ENCODE measurements at places on chromosomes 16 and 17.

DNA sequence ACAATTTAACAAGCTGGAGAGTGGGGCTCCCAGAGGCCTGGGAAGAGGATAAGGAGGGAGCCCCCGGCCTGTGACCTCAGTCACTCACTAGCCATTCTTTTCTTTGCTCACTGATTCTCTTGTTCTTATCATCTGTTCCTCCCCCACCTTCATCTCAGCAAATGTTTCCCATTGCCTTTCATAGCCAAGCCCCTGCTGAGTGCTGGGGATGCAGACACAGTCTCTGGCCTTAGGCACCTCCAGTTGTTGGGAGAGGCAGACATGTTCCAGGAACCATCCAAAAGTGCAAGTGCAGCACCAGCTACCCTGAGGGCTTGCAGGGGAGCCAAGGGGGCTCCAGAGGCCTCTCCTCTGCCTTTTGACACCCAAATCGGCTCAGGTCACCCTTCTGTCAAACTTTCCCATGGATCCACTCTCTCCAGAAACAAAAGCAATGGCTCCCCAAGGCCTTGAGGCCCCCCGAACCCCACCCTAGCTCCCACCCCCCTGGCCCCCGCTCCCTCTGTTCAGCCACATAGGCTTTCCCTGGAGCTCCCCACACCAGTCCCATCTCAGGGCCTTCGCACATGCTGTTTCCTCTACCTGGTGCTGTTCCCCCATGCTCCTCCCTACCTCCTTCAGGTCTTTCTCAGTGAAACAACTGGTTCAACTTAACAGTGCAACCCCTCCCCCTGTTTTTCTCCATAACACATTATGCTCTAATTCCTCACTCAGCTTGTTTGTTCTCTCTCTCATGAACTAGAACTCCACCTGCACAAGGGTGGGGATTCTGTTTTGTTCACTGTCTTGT is 14.9 kb upstream of the KCNJ12 start:
- DNase-seq = no peak

DNA sequence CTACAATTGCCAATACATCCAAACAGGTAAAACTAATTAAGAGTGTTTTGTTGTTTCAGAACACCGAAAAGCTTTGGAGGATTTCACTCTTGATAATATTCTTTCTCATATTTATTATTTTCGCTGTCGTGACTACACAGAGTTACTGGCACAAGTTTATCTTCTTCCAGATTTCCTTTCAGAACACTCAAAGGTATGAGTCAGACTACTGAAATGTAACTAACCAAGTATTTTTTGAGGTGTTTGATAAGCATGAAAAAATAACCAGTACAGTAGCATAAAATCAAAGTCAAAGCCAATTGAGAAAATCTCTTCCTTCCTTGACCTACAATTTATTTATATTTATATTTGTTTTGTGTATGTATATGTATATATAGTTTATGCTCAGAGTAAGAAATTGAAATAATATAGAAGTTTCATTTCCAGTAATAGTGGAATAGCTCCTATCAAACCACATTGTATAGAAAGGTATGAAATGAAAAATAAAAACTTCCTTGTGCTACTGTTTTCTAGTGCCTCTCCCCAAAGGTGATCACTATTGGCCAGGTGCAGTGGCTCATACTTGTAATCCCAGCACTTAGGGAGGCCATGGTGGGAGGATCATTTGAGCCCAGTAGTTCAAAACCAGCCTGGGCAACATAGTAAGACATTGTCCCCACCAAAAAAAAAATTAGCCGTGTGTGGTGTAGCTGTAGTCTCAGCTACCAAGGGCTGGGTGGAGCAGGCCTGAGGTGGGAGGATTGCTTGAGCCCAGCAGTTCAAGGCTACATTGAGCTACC is 10.9 kb downstream of the RAD51C start:
- no peak for DNase-seq

DNA sequence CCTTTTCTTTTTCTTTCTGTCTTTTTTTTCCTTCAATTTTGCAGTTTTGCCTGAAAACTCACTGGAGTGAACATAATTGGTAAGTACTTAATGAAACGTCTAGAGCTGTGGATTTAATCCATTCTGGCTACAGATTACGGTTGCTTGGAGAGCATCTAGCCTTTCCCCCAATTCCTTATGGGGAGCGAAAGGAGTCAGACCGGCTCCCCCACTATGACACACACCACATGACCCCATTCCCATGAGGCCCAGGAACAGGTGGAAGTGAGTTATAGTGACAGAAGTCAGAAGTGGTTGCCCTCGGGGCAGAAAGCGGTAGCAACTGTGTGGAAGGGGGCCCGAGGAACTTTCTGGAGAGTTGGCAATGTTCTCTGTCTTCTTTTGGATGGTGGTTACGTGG is 41.2 kb downstream of the EMP2 start:
- no peak for DNase-seq

DNA sequence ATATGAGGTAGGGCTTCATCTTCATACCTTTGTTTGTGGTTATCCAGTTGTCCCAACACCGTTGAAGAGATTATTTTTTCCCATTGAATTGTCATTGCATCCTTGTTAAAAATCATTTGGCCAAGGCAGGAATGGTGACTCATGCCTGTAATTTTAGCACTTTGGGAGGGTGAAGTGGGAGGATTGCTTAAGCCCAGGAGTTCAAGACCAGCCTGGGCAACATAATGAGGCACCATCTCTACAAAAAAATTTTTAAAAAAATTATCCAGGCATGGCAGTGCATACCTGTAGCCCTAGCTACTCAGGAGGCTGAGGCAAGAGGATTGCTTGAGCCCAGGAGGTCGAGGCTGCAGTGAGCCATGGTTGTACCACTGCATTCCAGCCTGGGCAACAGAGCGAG is 223.9 kb downstream of the TANC2 start:
- DNase-seq = no peak

DNA sequence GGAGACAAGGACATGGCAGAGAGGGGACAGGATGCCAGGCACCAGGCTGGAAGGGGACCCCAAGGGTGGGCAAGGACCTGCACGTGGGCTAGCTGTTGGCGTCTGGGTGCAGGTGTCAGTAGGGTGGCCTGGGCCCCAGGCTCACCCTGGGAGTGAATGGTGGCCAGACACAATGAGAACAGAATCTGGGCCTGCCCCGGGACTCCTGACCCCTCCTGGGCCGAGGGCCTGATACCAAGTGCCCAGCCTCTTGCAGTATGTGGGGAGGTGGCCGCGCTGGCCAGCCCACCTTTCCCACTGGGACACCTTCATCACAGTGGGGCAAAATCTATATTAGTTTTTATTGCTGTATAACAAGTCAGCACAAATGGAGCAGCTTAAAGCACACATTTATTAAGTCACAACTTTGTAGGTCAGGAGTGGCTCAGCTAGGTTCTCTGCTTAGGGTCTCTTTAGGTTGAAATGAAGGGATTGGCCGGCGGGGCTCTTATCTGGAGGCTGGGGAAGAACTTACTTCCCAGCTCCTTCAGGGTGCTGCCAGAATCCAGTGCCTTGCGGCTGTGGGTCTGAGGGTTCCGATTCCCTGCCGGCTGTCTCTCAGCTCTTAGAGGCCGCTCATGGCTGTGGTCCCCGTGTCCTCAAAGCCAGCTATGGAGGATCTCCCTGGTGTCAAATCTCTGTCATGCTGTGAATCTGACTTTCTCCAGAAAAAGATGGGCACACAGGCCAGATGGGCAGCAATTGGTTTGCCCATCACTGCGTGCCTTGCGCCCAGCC is 3.6 kb downstream of the PRSS33 start:
- no peak for DNase-seq

DNA sequence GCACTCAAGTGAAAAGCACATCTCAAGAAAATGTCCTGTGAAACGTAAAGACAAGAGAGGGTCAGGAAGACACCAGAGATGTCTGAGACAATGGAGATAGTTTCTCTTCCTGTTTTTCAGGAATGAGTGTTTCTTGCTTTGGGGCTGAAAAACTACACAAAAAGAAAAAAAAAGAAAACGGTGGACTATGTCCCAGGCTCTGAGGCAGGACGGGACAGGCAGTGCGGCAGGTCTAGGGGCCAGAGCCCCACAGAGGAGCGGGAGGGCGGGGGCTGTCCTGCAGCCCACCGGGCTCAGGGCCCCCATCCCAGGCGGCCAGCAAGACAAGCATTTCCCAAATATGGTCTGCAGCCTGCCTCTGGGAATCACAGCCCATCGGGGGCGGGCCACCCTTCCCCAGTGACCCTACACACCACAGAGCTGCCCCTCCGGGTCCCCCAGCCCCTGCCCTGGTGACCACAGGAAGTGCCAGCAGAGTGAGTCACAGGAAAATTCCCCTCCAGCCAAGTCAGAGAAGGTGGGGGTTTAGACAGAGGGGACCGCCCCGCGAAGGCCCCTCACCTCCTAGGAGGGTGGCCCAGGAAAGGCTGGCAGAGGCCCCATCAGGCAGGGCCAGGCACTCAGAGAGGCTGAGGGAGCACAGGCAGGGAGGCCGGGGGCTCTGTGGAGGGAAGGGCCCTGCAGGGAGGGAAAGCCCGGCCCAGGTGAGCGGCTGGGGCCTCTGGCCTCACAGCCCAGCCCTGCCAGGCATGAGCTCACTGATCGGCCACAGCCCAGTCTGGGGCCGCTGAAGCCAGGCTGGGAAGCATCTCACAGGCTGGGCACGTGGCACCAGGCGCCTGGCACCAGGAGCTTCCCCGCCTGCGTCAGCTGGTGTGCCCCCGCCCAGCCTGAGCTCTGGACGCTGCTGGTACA is 6.3 kb downstream of the BCAR1 start:
- no peak for DNase-seq

DNA sequence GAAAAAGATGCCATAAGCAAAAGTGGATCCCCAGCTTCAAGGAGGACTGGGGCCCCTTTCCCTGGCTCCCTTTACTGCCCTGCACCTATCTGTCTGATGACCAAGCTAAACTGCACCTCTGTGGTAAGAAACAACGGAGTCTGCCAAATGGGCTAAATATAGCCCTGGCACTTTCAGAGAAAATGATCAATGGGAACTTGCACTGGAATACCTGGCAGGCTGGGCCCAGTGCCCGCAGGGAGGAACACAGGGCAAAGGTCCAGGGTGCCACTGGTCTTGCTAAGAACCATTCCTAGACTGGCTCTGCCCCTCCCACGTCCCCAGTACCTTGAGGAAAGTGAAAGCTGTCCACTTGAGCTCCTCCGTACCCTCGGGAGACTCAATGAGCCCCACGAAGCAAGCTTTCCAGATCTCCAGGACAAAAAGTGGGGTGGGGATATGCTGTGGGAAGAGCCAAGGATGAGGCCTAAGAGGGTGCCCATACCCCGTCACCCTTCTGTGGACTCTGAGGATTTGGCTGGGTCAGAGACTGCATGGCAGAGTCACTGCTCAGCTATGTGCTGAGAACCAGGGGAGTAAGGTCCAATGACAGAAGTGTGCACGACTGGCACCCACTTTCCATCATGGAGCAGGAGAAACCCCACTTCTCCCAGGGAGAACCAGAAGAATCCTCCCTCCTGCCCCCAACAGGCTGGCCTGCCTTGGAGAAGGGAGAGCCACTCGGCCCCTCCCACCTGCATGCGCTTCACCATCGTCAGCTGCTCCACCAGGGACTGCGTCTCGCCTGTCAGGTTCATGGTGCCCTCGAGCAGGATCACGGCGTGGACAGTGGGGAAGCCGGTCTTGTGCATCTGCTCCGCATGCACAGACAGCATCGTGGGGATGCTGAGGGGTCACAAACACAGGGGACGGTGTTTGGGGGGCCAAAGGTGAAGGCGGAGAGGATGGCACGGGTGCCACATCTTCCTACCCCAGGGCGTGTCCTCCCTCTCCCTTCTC is 17.4 kb downstream of the CSF3 start:
- no peak for DNase-seq

DNA sequence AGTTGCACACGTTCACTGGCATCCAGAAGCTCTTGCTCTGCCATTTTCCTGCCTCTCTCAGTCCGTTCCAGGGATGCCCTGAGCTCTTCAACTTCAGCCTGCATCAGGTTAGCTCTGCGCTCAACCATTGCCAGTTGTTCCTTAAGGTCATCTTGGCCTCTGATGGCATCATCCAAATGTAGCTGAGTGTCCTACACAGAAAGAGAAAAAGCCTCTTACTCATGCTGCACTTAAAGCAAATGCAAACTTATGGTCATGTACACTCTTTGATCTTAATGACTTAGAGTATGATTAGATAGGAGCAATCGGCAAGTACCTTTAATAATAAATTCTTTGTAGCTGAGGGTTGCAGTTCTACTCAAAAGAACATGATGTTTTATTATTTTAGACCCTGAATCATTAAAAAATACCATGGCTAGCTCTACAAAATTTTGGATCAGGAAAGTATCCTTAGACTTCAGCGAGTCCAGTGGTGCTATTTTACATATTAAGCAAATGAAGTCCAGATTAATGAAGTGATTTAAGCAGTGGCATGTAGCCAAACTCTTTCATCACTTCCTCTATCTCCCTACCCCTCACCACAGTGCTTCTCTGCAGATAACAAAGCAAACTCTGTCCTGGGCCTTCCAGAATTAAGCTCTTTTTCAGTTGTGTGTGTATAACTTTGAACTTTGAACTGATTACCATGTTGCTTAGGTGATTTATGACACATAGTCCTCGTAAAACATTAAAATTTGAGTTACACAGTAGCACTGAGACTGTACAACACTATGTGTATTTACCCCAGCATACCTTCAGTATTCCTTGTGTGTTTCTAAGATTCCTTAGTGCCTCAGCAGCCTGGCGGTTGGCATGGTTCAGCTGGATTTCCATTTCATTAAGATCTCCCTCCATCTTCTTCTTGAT is 22.1 kb downstream of the MYH4 start:
- DNase-seq = no peak

DNA sequence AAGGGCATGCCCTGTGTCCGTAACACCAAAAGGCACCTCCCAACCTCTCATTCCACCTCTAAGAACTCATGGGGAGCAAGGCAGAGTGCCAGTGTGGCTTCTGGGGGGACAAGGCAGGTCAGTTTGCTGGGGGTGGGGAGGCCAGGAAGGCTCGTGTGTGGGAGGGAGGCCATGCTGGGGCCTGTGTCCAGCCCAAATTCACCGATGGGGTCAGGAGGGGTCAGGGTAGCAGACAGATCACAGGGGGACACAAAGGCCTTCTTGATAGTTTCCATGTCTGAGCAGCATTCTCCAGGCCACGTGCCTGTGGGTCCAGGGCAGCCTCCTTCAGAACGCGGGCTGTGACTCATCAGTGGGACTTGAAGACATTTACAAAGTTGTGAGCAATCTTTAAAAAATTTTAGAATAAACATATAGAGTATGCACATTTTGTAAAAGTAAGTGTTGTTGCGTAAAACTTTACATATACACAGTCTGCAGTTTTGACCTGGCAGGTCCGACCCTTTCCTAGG is 20.9 kb downstream of the SPACA3 start:
- no peak for DNase-seq

DNA sequence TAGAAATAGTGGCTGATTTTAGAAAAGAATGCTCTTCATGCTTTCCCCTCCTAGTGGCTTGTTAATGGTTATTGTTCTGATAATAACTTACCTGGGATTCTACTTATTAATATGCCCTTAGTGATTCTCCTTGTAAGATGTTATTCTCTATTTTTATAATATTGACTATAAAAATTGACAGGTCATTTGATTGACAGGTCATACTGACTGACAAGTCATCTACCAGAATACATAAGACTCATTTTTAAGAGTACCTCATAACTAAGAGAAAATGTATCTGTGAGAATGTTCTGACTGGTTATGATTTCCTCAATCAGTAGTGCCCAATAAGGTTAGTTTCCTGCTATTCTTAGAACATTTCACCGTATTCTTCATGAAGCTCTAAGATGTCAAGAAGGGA is 8.6 kb upstream of the COX10 start:
- no peak for DNase-seq

- no peak for DNase-seq
These were observed 19.5 kb upstream of the C16orf78 start for GRCh38 chr16:49354101-49354500.
